ENCODE measurements at places on chromosomes 6 and 20. TPM values are rescaled to one million over a fixed set of nuclear protein-coding genes. Genes with fewer than 3 reads are reported as not detected.

Gene PNPLA1
- not detected for total RNA-seq

Gene CSNK2A1
- total RNA-seq: 146 TPM

Gene ENPP4
- total RNA-seq: 0.29 TPM

Gene SYCP2
- 6.2 TPM for total RNA-seq

Gene SAMD3
- total RNA-seq: 0.96 TPM

DNA sequence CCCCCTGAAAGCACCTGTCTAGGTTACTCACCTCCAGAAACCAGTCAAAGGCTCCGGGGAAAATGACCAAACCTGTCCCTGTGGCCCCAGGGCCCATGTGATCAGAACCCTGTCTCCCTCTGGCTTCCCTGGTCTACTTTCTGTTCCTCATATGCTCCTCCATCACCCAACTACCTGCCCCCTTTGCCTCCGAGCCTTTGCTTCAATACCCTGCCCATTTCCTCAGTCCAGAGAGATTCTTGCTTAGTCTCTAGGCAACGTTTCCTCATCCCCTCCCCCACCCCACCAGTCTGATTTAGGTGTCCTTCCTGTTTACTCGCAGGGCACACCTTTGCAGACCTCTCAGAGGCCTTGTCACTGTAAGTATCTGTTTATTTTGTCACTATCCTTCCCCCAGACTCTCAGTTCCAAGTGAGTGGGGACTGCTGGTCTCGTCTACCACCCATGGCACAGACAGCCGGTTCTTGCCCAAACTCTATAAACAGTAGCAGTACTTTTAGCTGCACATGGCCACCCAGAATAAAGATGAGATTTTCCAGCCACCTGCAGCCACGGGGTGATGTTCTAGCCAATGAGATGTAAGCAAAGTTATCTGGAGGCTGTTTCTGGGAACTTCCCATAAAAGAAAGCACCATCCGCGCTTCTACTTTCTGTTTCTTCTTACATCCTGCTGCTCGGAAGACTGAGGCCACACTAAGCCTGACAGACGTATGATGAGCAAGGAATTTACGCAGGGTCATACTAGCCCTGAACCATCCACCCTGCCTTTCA, 13.3 kb downstream of the ELOVL5 start:
- no peak for DNase-seq

DNA sequence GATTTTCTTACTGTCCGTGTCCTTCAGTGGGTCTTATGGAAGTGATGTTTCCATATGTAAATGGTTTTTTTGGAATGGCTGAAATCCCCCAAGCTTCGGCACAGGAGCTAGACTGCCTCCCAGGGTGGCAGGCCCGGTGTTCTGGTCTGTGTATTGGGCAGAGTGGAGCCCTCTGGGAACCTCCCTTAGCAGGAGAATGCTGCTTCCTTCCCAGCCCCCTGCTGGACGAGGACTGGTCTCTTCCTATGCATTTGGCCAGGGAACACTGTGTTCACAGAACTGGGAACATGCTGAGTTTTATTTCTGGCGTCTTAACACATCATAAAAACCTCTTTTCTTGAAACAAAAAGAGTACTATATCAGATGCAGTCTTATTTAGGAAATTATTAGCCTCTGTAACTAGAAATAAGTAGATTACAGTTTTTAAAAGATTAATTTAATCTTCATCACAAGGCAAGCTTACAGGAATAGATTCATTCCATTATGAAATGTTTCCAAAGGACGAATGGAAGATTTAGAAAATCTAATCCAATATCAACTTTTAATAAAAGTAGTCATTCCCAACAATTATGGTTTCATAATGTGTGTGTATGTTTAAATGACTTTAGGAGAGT, 56.6 kb downstream of the SYTL3 start:
- peak; percentile 56 for DNase-seq

DNA sequence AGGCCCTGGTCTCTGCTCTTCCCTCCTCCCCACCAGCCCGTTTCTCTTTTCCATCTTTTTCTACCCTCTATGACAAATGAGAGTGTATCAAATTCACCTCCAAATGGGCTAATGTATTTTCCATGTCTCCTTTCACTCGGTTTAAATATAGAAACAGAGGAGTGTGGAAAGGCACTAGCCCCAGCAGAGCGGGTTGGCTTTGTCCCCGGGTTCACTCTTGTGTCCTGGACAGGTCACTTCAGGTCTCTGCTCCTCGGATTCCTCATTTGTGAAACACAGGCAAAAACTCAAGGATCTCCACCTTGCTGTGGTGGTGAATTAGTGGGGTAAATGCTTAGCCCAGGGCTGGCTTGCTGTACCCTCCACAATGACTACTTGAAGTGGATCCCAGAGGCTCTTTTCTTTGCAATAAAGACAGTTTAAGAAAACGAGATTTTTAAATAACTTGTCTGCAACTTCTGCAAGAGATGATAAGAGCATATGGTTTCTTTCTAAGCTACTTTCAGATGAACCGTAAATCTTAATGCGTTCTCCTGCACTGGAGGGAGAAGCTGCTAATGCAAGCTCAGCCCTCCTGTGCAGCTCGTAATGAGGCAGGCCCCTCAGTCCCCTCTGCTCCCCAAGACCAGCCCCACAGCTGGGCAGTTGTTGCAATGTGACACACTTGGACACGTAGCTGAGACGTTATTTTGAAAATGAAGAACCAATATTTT, 292.9 kb downstream of the THBS2 start:
- no peak for DNase-seq

- DNase-seq: no peak
Measured at GRCh38 chr6:76043690-76044089, 28.8 kb downstream of the IMPG1 start.

GRCh38 chr6:107668743-107669474, 155.2 kb downstream of the SCML4 start:
- no peak for DNase-seq

- no peak for DNase-seq
Measured at GRCh38 chr20:19826179-19826914, 68.3 kb downstream of the RIN2 start.

- no peak for DNase-seq
Measured at GRCh38 chr6:101000341-101000740, 119.2 kb upstream of the ASCC3 start.
